Glutamatergic neuron (in vitro differentiated cells): ENCODE measurements at places on chromosomes 4 and X.

- peaks cover 13% of the 10 kb centered on the region for H3K4me1 ChIP-seq
- no peak overlapping the region for H3K27ac ChIP-seq
- peaks cover 2% of the 10 kb centered on the region for H3K27me3 ChIP-seq
- no peak for DNase-seq
- no peak overlapping the region for H3K4me3 ChIP-seq
These were observed 185.9 kb downstream of the DHRSX start for GRCh38 chrX:2314831-2315365.

GRCh38 chr4:4778554-4778953 is 80.9 kb upstream of the MSX1 start:
- H3K4me1 ChIP-seq = peaks cover 10% of the 10 kb centered on the region
- no peak for DNase-seq
- H3K4me3 ChIP-seq = no peak overlapping the region
- peaks cover 5% of the 10 kb centered on the region for H3K27me3 ChIP-seq

GRCh38 chr4:66246643-66247042 is 576.4 kb upstream of the EPHA5 start:
- DNase-seq = no peak
- no peaks in the 10 kb centered on the region for H3K27me3 ChIP-seq
- no peaks in the 10 kb centered on the region for H3K4me1 ChIP-seq

- H3K27ac ChIP-seq = no peak overlapping the region
- no peaks in the 10 kb centered on the region for H3K36me3 ChIP-seq
- H3K4me1 ChIP-seq = no peaks in the 10 kb centered on the region
- no peak overlapping the region for H3K4me3 ChIP-seq
- H3K27me3 ChIP-seq = peaks cover 2% of the 10 kb centered on the region
- no peak for DNase-seq
These were observed 352.9 kb downstream of the RAPGEF2 start for GRCh38 chr4:159455675-159456237.

DNA sequence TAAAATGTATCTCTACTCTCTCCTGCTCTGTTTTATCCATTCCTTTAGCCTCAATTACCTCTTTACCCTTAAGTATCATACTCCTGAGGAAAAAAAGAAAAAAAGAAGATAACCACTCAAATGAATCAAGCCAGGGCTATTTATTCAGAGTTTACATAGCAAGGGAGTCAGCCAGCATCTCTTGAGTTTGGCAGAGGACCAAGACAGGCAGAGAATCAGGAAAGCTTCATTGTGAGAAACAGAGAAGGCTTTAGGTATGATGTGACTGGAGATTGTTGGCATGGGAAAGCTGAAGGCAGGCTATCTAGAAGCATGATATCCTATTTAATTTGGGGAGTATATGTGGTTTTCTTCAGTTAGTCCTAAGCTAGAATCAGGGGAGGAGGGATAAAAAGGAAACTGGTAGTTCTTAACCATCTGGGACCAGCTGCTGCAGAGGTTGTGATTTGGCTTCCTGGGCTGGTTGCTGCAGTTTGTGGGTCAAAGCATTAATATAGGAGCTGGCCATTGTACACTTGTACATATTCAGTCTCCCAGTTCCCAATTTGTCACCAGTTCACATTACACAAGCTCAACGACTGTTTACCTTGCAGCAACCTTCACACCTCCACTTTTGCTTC is 11.2 kb downstream of the APELA start:
- no peak overlapping the region for H3K27ac ChIP-seq
- no peak for DNase-seq
- no peaks in the 10 kb centered on the region for H3K27me3 ChIP-seq
- H3K36me3 ChIP-seq = no peaks in the 10 kb centered on the region
- no peak overlapping the region for H3K4me3 ChIP-seq

DNA sequence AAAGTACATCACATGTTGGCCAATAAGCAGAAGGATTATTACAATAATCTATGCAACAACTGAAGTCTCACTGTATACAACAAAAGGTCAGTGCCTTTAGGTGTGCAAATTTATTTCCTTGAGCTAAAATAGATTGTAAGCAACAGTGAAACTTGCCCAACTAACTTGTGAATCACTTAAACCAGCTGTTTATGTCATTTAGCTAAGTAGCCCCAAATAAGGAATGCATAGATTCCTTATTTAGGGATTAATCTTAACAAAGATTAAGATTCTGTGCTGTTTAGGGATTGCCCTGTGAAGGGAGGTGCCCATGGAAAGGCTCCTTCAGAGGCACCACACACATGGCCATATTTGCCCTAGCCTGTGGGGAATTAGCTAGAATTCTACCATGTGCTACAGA is 168.6 kb downstream of the MAML3 start:
- H3K4me3 ChIP-seq = no peak overlapping the region
- no peaks in the 10 kb centered on the region for H3K36me3 ChIP-seq
- peaks cover 2% of the 10 kb centered on the region for H3K27me3 ChIP-seq
- peak overlapping the region; percentile 98 for H3K27ac ChIP-seq
- DNase-seq = no peak

DNA sequence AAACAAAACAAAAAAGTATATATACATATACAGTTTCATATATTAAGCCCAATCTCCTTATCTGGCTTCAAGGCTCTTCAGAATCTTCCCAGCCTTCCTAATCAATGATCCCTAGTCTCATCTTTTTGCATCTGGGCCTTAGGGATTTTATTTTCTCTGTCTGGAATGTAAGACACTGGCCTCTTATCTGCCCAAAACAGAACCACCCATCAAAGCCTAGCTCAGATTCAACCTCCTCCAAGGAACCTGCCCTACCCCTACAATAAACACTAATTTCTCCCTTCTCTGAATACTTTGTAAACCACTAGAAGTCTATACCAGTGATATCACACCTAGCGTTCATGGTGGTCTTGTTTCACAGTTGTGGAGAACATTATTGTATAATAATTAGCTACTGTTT is 23.2 kb upstream of the GAB1 start:
- no peaks in the 10 kb centered on the region for H3K36me3 ChIP-seq
- no peak for DNase-seq
- H3K27ac ChIP-seq = no peak overlapping the region
- H3K4me1 ChIP-seq = no peaks in the 10 kb centered on the region

DNA sequence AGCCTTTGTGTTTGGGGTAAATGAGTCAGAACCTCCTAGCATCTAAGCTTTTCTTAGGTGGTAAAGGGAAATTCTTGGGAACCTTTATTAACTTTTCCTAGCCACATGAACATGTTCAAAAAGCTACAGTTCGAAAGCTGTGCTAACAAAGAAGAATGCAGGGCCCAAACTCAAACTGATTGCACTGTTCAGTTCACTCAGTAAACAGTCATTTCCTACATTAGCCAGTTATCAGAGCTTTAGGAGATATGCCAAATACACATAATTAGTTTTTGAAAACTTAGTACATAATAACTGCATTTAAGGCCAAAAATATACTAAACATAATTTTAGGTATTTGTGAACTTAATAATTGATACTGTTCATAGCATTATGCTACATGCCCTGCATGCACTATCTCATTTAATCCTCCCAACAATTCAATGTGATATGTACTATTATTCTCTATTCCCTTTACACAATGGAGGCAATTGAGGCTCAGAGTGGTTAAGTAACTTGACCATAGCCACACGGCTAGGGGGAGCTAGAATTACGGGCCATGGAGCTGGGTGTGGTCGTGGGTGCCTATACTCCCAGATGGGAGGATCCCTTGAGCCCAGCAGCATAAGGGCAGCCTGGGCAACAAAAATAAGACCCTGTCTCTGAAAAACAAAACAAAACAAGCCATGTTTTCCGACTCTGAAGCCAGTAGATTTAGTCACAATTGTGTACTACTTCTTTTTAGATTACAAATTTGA is 43.9 kb upstream of the PDGFRA start:
- H3K4me3 ChIP-seq = no peak overlapping the region
- no peaks in the 10 kb centered on the region for H3K4me1 ChIP-seq
- no peak for DNase-seq

DNA sequence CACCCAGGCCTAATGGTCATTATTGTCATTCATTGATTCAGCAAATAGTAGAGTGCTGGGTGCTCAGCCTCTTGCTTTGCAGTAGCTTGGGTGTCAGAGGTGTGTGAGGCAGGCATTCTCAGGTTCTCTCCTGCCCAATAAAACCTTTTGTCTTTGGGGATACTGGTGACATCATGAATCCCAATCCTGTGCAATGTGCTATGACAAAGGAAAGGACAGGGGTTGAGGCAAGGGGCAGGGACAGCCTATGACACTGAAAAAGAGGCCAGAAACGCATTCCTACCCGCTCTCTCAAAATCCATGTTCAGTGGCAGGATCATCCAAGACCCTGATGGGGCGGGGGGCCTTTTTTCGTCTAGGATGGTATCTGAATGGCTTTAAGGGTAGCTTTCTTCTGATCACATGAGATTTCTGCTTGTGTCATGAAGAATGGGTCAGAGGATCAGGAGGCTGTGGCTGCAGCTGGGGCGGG is 1.5 kb upstream of the FAM193A start:
- peak overlapping the region; percentile 100 for H3K27ac ChIP-seq
- peaks cover 9% of the 10 kb centered on the region for H3K4me1 ChIP-seq
- no peak for DNase-seq
- H3K4me3 ChIP-seq = peak overlapping the region; percentile 99

DNA sequence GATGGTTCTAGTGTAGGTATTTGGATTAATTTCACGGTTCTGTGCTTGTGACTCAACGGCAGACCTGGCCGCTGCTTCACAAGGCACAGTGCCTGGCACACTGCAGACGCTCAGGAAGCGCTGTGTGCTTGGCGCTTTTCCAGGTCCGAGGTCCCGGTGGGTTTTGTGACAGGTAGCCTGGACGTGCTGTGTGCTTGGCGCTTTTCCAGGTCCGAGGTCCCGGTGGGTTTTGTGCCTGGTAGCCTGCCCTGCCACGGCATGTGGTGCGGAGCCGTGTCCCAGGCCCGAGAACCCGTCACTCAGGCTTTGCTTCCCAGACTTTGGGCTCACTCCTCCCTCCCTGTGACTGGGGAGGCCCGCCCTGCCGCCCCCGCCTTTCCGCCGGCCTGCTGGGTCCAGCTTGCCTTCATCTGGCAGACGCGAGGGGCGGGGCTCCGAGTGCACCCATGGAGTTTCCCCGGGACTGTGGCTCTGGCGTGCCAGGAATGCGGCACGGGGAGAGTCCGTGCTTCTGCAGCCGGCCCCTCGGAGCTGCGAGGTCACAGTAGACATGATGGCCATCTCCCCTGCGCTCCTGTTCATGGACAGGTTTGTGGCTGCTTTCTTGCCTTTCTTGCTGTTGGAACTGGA is 44.2 kb downstream of the TBC1D14 start:
- peaks cover 6% of the 10 kb centered on the region for H3K36me3 ChIP-seq
- H3K4me1 ChIP-seq = peaks cover 32% of the 10 kb centered on the region
- peak; percentile 56 for DNase-seq
- H3K4me3 ChIP-seq = no peak overlapping the region
- peaks cover 3% of the 10 kb centered on the region for H3K27me3 ChIP-seq

GRCh38 chrX:7420717-7421116 is 272.8 kb upstream of the PUDP start:
- no peak overlapping the region for H3K4me3 ChIP-seq
- H3K36me3 ChIP-seq = no peaks in the 10 kb centered on the region
- no peak overlapping the region for H3K27ac ChIP-seq
- H3K27me3 ChIP-seq = no peaks in the 10 kb centered on the region

DNA sequence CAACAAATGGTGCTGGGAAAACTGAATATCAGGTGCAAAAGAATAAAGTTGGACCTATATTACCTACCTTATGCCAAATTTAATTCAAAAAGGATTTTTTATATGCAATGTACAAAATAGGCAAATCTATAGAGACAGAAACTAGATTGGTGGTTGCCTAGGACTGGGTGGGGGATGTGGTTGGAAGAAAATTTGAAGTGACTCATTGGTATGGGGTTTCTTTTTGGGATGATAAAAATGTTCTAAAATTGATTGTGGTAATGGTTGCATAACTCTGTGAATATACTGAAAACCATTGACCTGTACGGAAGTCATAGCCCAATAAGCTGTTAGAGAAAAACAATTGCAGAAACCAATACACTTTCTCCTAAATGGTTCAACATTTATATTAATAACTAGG is 72.1 kb downstream of the COL4A5 start:
- no peaks in the 10 kb centered on the region for H3K4me1 ChIP-seq
- no peaks in the 10 kb centered on the region for H3K27me3 ChIP-seq
- no peak overlapping the region for H3K27ac ChIP-seq
- no peak overlapping the region for H3K4me3 ChIP-seq
- H3K36me3 ChIP-seq = no peaks in the 10 kb centered on the region
- DNase-seq = no peak

GRCh38 chr4:1732911-1733310 is 11.6 kb downstream of the TACC3 start:
- no peak overlapping the region for H3K4me3 ChIP-seq
- no peak for DNase-seq
- no peaks in the 10 kb centered on the region for H3K36me3 ChIP-seq

- H3K27me3 ChIP-seq = peaks cover 3% of the 10 kb centered on the region
- H3K4me1 ChIP-seq = peaks cover 12% of the 10 kb centered on the region
- no peak overlapping the region for H3K27ac ChIP-seq
- H3K36me3 ChIP-seq = no peaks in the 10 kb centered on the region
- DNase-seq = no peak
- H3K4me3 ChIP-seq = no peak overlapping the region
These were observed 77.3 kb downstream of the ARHGAP10 start for GRCh38 chr4:147809211-147809610.

- H3K27me3 ChIP-seq = no peaks in the 10 kb centered on the region
- DNase-seq = no peak
- H3K27ac ChIP-seq = no peak overlapping the region
- H3K4me3 ChIP-seq = no peak overlapping the region
These were observed 21.9 kb upstream of the SCRG1 start for GRCh38 chr4:173420801-173421200.

DNA sequence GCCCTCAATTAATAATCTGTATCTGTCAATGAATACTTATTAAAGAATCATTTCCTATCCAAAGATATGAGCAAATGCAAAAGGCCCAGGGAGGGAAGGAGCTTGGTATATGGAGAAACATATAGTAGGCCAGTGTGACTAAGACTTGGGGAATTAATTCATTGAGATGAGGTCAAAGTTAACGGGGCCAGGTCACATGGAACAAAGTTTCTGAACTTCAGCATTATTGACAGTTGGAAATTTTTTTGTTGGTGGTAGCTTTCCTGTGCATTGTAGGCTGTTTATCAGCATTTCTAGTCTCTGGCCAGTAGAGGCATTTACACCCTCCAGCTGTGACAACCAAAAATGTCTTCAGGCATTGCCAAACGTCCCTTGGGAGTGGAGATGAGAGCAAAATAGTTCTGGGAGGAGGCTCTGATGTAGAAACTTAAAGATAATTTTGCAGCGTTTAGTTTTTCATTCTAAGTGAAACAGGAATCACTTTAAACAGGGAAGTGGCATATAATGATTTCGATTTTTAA is 202.0 kb downstream of the SLC4A4 start:
- no peaks in the 10 kb centered on the region for H3K4me1 ChIP-seq
- H3K36me3 ChIP-seq = no peaks in the 10 kb centered on the region
- no peak overlapping the region for H3K4me3 ChIP-seq

DNA sequence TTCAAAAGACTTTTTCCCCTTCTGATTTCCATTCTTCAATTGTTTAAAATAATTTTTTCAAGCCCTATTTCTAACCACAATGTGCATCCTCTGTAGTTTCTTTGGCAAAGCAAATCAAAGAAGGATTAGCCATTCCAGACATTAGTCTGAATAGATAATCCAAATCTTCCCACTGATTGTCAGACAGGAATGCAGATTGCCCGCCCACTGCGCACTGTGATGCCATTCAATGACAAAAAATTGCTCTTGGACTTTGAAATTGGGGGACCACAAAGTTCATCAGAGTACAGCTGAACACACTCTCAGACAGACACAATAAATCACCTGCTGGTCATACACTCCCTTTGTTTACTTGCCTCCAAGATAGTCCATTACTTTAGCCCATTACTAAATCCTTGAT is 216.5 kb upstream of the DKK2 start:
- H3K4me1 ChIP-seq = no peaks in the 10 kb centered on the region
- no peak for DNase-seq
- no peaks in the 10 kb centered on the region for H3K27me3 ChIP-seq
- no peak overlapping the region for H3K27ac ChIP-seq
- no peaks in the 10 kb centered on the region for H3K36me3 ChIP-seq
- H3K4me3 ChIP-seq = no peak overlapping the region
